PC-3 (cell line): ENCODE measurements at places on chromosomes 4 and X. TPM values are rescaled to one million over a fixed set of nuclear protein-coding genes. Genes with fewer than 3 reads are reported as not detected.

DNA sequence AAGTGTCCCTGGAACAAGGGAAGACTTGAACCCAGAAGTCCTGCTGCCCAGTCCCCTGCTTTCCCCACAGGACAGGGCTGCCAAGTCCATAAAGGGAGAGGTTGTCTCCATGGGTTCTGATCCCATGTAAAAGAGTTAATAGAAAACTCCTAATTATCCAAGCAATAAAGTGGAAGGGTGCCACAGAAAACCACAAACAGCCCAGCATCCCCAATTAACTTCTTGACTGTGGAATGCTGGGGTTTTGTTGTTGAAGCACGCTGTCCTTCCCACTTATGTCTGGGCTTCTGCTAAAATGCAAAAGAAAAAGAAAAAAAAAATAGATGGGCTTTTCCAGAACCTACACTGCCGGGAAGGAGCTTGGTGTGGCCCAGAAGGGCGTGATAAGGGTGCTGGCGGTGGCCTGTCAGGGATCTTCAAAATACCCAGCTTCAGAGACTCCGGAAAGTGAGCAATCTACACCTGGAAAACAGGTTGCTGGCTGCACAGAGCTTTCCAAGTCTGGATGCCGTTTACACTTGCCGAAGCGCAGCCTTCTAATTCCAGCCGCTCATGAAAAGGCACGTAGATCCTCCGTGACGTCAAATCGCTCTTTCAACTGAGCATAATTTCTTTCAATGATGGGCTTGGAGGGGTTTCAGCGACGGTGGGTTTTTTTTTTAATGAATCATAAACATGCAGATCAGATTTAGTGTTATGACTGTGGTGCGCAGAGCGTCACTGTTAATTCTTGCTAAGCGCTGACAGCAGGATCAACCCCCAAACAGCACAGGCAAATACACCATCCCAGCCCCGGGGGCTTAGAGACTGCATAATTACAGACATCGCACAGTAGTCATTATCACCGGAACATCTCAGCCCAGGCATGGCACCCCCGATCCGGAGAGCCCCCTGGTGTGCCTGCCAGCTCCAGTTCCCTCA is 197.6 kb downstream of the BCOR start:
- DNase-seq: no peak

- DNase-seq: no peak
Measured at GRCh38 chr4:160182727-160183126, 1079.8 kb downstream of the RAPGEF2 start.

GRCh38 chr4:76589402-76589801 is 154.4 kb downstream of the SHROOM3 start:
- DNase-seq: peak; percentile 26

DNA sequence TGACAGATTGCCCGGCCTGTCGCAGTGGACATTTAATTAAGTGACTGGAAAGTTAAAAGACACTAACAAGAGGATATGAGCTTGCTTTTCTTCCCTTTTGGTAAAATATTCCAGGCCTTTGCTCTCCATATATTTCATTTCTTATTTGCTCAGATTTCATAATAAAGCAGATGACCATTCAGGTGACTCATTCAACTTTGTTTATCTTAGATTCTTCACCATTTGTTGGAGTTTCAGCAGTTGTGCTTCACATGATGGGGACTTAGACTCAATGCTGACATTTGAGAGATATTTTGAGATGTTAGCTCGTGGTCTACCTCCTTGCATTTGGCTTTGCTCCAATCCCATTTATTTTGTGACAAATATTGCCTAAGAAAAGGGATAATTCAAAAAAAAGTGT is 312.2 kb downstream of the ARHGAP24 start:
- DNase-seq: peak; percentile 86

DNA sequence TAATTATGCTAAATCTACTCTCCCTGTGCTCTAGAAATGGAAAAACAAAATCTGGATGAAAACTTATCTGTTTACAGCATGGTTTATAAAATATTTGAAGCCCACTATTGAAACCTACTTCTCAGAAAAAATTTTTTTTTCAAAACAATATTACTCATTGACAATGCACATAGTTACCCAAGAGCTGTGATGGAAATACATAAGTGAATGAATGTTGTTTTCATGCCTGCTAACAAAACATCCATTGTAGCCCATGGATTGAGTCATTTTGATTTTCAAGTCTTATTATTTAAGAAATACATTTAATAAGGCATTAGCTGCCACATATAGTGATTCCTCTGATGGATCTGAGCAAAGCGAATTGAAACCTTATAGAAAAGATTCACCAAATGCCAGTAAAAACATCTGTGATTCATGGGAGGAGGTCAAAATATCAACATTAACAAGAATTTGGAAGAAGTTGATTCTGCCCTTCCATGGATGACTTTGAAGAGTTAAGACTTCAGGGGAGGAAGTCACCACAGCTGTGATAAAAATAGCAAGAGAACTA is 144.7 kb upstream of the HHIP start:
- DNase-seq: no peak

- no peak for DNase-seq
Measured at GRCh38 chrX:20596856-20597255, 330.1 kb upstream of the RPS6KA3 start.

Gene SCRG1
- total RNA-seq: not detected in 2 replicates

GRCh38 chr4:76498550-76498949 is 63.5 kb downstream of the SHROOM3 start:
- DNase-seq: no peak

- peak; percentile 64 for DNase-seq
Measured at GRCh38 chr4:10013722-10014121, 7.6 kb downstream of the SLC2A9 start.

GRCh38 chr4:1663549-1663948 is 20.6 kb downstream of the FAM53A start:
- DNase-seq: no peak

Gene F8
- total RNA-seq: 0.91 and 1.1 TPM in 2 replicates

- peak; percentile 2 for DNase-seq
Measured at GRCh38 chr4:109648266-109648996, 54.8 kb downstream of the CASP6 start.

GRCh38 chr4:16739997-16740624 is 158.3 kb downstream of the LDB2 start:
- DNase-seq: no peak

DNA sequence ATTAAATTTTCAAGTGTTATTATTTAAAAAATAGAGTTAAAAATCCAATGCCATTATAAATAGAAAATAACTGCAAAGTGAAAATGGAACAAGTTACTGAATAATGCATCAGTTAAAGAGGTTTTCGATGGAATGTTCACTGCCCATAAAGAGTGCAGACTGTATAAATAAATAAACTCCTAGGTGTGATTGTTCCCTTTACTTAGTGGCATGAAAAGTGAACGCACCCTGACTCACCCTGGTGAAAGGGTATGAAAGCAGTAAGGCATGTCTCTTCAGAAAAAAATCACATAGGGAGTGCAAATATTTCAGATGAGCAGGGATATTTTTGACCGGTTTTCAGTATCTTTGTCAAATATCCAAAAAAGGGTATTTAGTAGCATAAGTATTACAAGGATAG is 387.8 kb downstream of the DCAF12L2 start:
- DNase-seq: peak; percentile 23

DNA sequence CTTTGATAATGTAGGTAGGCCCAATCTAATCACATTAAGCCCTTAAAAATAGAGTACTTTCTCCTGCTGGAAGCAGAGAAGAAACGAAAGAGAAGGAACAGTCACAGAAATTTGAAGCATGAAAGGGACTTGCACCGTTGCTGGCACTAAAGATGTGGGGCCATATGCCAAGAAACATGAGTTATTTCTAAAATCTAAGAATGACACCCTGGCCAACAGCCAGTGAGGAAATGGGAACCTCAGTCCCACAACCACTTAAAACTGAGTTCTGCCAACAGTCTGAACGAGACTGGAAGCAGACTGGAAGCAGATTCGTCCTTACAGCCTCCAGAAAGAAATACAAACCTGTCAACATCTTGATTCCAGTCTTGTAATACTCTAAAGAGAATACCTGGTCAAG is 70.1 kb downstream of the CENPC start:
- no peak for DNase-seq

- no peak for DNase-seq
Measured at GRCh38 chr4:165532976-165533375, 154.2 kb downstream of the CPE start.

GRCh38 chr4:91220315-91220714 is 1083.5 kb upstream of the GRID2 start:
- no peak for DNase-seq

DNA sequence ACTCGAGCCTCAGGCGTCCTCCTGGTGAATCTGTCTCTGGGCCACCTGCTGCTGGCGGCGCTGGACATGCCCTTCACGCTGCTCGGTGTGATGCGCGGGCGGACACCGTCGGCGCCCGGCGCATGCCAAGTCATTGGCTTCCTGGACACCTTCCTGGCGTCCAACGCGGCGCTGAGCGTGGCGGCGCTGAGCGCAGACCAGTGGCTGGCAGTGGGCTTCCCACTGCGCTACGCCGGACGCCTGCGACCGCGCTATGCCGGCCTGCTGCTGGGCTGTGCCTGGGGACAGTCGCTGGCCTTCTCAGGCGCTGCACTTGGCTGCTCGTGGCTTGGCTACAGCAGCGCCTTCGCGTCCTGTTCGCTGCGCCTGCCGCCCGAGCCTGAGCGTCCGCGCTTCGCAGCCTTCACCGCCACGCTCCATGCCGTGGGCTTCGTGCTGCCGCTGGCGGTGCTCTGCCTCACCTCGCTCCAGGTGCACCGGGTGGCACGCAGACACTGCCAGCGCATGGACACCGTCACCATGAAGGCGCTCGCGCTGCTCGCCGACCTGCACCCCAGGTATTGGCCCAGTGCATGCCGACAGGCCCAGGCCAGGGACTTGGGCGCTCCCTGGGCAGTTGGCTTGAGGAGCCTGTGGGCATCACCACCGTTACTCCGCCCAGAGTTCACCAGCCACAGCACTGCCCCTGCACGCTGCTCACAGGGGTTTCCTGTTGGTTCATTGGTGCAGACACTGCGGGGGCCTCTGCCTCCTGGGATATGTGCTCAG is 1.1 kb downstream of the GPR78 start:
- no peak for DNase-seq

GRCh38 chr4:26964512-26964911 is 103.9 kb downstream of the STIM2 start:
- DNase-seq: peak; percentile 28

DNA sequence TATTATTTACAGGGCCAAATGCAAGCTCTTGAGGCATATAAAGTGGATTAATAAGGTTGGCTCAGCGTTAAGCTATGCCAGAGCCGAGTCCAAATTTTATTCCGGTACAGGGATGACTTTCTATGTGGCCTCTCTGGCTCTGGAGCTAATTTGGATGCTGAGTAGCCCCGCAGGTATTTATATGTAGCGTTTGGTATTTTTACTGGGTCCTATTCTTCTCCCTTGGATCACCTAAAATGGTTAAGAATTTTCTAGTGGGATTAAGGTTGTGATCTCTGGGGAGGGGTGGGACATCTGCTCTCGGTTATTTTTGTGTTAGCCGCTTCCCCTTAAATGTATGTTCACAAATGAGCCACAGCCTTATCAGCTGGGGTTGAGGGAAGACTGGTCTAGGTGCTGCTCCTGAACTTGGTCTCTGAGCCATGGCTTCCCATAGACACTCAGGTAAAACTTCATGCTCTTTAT is 49.4 kb downstream of the FHL1 start:
- peak; percentile 59 for DNase-seq

Gene ZNF827
- 9.8 and 12.0 TPM in 2 replicates for total RNA-seq
